ENCODE measurements at places on chromosomes 6 and 20. TPM values are rescaled to one million over a fixed set of nuclear protein-coding genes. Genes with fewer than 3 reads are reported as not detected.

ADGRF5 gene
- 6.2 TPM for total RNA-seq

ZMYND8 gene
- 23.8 TPM for total RNA-seq

CLDN20 gene
- total RNA-seq, result not detected

FRMD1 gene
- not detected for total RNA-seq

CCDC28A gene
- 13.7 TPM for total RNA-seq

COL9A3 gene
- total RNA-seq, result 0.19 TPM

KHDRBS2 gene
- not detected for total RNA-seq

LGSN gene
- total RNA-seq, result not detected

PBOV1 gene
- not detected for total RNA-seq

TFAP2D gene
- total RNA-seq, result not detected

DEFB126 gene
- not detected for total RNA-seq

APCDD1L gene
- 0.09 TPM for total RNA-seq

PRSS16 gene
- not detected for total RNA-seq

MEI4 gene
- under 0.01 TPM for total RNA-seq

SLC22A23 gene
- total RNA-seq, result 4.4 TPM
